Forelimb muscle (tissue), 1 donor: ENCODE measurements at places on chromosomes 4 and X.

DNA sequence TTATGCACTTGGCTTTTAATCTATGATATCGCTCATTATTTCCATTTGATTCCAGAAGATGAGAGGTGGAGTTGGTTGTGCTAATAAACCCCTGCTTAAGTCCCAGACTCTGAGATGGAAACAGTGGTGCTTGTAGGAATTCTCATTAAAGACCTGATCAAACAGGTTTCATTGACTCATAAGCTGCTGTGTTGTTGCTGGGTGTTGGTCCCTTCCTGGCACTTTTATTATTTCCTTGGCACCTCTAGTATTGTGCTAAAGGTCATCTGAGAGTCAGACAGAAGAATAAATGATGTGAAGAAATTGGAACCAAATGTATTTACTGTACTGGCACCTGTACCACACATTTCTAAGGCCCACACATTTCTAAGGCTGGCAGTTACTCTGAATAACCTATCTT, 544.7 kb upstream of the NR3C2 start:
- DNase-seq, result no peak

DNA sequence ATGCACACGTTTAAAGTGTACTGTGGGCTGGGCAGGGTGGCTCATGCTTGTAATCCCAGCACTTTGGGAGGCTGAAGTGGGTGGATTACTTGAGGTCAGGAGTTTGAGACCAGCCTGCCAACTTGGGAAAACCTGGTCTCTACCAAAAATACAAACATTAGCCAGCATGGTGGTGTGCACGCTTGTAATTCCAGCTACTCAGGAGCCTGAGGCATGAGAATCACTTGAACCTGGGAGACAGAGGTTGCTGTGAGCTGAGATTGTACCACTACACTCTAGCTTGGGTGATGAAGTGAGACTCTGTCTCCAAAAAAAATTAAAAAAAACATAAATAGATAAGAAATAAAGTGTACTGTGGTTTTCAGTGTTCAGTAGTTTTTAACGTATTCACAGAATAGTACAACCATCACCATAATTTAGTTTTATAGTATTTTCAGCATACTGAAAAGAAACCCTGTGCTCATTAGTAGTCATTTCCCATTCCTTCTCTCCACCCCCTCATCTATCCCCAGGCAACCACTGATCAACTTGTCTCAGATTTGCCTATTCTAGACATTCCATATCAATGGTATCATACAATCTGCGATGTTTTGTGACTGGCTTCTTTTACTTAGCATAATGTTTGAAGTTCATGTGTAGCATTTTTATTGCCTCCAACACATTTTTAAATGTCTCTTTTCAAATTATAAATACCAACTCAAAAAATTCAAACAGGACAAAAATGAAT, 19.1 kb downstream of the SLAIN2 start:
- DNase-seq, result no peak

DNA sequence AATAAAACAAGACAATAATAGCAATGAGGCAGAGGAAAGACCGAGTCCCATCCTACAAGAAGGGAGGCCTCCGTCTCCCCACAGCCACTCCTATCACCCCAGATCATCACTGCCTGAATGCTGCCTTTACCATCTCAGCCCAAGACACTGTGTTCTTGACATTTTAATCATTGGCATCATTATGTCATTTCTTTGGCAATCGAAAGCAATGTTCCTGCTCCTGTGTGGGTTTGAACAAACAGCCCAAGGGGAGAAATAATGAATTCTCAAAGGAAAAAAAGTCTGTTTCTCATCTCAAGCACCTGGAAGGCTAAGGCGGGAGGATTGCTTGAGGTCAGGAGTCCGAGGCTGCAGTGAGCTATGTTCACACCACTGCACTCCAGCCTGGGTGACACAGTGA, 73.0 kb upstream of the ACSL1 start:
- no peak for DNase-seq

DNA sequence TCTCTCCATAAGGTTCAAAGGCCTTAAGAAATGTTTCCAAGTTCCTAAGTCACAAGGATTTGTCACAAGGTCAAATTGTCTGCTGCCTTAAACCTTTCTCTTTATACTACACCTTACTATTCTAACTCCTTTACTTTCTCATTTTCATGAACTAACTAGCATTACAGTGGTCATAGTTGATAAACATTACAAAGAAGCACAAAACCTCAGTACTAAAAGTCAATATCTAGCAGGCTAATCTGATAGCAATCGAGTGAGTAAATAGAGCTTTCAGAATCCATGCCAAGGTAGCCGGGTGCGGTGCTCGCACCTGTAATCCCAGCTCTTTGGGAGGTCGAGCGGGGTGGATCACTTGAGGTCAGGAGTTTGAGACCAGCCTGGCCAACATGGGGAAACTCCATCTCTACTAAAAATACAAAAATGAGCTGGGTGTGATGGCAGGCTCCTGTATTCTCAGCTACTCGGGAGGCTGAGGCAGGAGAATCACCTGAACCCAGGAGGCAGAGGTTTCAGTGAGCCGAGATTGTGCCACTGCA, 510.0 kb downstream of the GBA3 start:
- DNase-seq, result no peak

DNA sequence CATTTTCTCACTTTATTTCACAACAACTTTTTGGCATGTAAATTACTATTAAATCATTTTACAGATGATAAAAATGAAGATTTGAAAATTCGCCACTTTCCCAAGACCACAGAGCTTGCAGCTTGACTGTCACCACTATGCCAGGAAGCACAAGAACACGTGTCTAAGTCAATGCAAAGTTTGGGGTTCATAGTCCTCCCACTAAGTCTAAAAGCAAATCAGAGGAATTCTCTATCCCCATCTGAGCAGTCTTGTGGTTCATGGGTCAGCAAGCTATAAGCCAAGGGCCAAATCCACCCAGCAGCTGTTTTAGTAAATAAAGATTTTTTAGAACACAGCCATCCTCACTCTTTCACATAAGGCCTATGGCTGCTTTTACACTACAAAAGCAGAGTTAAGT, 833.3 kb upstream of the INTU start:
- peak; percentile 60 for DNase-seq

GRCh38 chr4:180962268-180962667, 1280.9 kb upstream of the TENM3 start:
- DNase-seq, result no peak
